Eye (tissue), 1 donor: ENCODE measurements at places on chromosomes 3 and 15.
A peak's percentile ranks its signal among the peaks of the same experiment; 100 is the strongest.

- DNase-seq, result no peak
Observed at GRCh38 chr3:190169877-190170276, 49.2 kb upstream of the P3H2 start.

- no peak for DNase-seq
Observed at GRCh38 chr3:146692254-146692653, 87.1 kb upstream of the PLSCR5 start.

DNA sequence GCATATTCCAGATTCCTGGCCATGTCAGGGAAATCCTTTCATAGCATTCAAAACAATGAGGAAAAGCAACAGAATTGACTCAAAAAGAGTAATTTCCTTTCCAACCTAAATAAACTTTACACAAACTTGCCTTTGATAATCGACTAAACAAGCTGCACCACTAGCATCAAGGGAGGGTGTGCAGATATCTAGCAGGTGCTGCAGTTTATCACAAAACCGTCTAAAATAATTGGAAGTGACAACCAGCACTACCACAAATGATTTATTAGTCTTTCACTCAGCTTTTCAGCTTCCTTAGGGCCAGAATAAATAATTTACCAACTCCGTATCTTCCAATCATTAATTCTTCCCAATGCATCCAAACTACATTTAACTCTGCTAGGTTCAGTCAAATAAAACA is 71.7 kb downstream of the TBC1D5 start:
- DNase-seq, result peak; percentile 60

DNA sequence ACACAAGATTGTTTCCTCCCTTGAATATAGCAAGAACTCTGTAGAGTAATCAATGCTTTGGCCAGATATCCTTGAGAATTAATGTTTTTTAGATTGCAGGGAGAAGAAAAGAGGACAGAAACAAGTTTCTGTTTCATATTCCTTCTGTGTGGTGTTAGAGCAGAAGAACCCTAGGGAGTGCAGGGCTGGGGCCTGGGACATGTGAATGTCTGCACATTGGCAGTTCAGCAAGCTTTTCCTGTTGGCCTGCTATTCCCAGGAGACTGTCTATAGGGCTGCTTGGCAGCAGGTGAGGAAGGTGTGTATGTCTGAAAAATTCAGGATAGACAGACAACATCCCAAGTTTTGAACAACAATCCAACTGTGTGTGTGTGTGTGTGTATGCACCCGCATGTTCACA is 13.6 kb upstream of the CNBP start:
- DNase-seq, result no peak

- no peak for DNase-seq
Observed at GRCh38 chr15:77437264-77437663, 16.6 kb downstream of the HMG20A start.

DNA sequence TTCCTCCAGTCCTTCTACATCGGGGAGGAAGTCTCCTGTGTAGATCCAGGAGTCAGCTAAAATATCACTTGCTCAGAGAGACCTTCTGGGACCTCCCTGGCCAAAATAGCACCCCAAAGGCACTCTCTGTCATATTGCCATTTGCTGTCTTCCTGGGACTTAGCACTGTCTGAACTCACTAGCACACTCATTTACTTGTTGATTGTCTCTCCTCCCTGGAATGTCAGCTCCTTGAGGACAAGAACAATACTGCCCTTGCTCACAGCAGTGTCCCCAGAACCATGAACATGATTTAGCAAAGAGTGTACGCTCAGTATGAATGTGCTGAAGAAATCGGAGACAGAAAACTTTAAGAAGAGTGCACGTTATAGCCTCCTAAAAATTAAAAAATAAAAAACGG is 202.9 kb downstream of the STT3B start:
- DNase-seq, result no peak

- DNase-seq, result no peak
Observed at GRCh38 chr15:89975482-89976245, 25.5 kb upstream of the ZNF710 start.

DNA sequence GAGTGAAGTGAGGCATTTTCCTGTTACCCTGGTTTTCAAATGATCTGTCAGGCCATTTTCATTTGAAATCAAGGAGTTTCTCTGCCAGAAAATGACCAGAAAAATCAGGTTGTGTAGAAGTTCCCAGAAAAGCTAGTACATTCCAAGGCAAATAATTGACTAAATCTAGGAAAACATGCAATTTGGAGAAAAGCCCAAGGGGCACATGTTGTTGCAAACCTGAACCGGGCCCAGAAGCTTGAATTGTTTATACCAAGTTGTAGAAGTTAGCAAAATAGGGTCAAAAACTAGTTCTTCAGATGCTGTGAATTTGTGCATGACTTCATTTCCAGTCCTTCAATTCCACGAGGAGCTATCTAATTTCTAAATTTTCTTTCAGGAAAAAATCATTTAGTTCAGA is 31.0 kb downstream of the TRIM42 start:
- peak; percentile 41 for DNase-seq
